ENCODE measurements at places on chromosomes 7 and 10.

- DNase-seq = no peak
Observed at GRCh38 chr7:132098327-132098726, 477.9 kb downstream of the PLXNA4 start.

DNA sequence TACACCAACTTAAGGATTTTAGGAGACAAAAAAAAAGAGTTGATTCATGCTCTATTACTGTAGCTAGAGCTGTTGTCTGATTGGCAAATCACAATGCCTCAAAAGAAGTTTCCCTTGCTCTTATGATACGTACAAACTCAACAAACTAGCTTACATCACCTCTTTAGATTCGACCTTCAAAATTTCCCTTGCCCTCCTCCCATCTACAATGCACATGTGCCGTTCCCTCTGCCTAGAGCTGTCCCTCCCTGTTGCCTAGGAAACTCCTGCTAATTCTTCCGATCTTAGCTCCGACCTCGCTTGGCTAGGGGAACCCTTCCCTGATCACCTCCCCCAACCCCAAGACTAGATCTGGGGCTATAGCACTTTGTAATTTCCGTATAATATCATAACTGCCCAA, 55.4 kb downstream of the MAP3K8 start:
- DNase-seq = no peak

DNA sequence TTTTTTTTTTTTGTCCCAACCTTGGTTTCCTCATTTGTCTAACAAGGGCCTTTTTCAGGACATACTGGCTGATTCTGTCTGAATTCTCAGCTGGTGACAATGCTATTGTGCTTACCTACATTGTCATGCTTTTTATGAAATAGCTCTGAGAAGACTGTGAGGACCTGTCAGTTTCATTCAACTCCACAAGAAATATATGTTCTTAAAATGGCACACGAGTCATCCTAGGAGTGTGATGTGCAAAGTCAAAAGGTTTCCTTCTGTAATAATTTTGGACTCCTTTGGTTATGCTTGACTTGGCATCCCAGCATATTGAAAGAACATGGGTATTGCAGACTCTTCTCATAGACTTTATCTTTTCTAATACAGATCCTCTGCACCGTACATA, 316.0 kb downstream of the GFRA1 start:
- DNase-seq = no peak

- DNase-seq = peak; percentile 52
Observed at GRCh38 chr10:86899670-86900276, 57.6 kb downstream of the MMRN2 start.

DNA sequence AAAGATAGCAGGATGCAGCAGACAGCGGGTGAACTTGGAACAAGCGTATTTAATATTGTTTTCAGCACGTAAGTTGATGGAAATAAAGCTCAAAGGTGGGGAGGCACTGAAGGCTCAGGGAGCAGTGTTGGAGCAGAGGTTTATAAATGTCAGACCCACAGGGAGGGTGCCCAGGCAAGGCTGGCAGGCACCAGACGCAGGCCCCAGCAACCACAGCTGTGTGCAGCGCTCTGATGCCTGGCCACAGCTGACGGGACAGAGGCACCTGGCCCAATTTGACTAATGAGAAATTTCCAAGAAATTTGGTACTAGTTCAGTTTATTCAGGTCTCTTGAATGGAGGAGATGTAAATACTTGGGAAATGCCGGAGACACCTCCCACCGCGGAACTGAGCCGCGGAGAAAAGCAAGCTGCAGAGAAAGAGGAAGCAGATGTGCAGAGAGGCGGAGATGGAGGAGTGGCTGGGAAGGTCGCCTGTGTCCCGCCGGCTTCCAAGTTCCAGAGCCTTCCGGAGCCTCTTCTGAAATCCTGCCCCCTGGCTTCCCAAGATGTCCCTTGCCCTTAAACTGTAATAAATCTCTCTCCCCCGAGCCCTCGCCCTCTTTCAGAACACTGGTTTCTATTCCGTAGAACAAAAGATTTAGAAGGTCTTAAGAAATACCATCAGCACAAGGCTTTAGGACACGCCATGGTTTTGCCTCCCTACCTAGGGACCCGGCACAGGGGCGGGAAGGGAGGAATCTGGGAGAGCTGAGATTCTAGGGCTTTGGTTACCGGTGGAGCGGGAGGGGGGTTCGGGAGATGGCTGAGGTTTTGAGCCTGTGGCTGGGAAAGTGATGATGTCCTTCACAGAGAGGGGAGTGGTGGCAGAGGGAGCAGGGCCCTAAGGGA, 38.4 kb upstream of the PLXNA4 start:
- DNase-seq = peak; percentile 23

GRCh38 chr7:55251911-55252310, 113.2 kb upstream of the LANCL2 start:
- DNase-seq = no peak

DNA sequence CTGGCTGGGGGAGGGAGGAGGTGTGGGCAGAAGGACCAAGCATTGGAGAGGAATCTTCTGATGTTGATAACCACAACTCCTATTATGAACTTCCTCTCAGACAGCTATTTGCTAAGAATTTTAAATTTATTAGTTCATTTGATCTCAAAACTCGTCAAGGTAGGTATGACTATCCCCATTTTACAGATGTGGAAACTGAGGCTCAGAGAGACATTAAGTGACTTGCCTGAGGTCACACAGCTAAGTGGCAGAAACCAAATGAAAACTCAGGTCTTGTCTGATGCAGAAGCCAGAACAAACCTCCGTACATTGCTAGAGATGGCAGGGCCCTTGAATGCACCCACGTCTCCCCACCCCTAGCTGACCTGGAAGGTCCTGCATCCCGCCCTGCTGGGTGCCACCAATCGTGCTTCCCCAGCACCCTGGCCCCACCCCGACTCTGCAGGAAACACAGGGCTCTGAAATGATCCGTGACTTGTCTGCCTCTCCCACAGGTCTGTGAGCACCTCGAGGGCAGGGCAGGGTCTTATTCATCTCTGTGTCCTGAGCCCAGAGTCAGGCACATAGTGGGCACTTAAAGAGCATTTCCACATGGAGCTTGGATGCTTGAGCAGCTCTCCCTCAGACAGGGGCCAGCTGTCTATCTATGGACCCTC, 5.6 kb upstream of the PALD1 start:
- DNase-seq = no peak

- no peak for DNase-seq
Observed at GRCh38 chr10:81915504-81915897, 40.5 kb downstream of the NRG3 start.

- DNase-seq = no peak
Observed at GRCh38 chr7:85567983-85568382, 381.1 kb upstream of the SEMA3D start.

GRCh38 chr7:110888641-110889040, 202.3 kb upstream of the LRRN3 start:
- DNase-seq = no peak

GRCh38 chr7:111931958-111932357, 274.2 kb downstream of the DOCK4 start:
- no peak for DNase-seq

DNA sequence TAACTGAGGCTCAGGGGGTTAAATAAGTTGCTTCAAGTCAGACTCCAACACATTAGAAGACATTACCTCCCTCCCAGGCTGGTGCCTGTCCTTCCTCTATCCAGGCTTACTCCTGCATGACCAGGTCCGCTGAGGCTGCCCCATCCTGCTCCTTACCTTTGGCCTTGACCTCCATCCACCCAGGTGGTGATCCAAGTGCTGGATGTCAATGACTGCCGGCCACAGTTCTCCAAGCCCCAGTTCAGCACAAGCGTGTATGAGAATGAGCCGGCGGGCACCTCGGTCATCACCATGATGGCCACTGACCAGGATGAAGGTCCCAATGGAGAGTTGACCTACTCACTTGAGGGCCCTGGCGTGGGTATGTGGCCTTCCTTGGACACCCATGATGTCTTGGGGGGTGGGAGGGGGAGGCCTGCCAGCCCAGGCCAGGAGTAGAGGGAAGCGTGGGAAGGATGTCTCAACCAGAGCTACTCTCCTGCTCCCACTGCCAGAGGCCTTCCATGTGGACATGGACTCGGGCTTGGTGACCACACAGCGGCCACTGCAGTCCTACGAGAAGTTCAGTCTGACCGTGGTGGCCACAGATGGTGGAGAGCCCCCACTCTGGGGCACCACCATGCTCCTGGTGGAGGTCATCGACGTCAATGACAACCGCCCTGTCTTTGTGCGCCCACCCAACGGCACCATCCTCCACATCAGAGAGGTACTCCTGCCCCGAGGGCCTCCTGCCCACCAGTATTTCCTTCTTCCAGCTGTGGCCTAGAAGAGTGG, 29.6 kb upstream of the VSIR start:
- DNase-seq = no peak

GRCh38 chr7:53768186-53768585, 732.8 kb downstream of the POM121L12 start:
- no peak for DNase-seq

GRCh38 chr7:1666823-1667565, 3.1 kb upstream of the ELFN1 start:
- no peak for DNase-seq

DNA sequence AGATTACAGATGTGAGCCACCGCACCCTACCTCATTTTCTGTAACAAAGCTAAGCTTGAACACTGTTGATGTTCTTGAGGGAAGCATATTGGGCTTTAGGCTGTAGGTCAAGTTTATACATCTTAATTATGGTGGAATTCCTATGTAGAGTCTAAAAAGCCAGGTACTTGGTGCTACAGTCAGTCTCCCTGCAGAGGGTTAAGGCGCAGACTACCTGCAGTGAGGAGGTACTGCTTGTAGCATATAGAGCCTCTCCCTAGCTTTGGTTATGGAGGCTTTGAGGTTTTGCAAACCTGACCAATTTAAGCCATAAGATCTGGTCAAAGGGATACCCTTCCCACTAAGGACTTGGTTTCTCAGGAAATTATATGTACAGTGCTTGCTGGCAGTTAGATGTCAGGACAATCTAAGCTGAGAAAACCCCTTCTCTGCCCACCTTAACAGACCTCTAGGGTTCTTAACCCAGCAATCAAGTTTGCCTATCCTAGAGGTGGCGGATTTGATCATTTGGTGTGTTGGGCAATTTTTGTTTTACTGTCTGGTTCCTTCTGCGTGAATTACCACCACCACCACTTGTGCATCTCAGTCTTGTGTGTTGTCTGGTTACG, 6.0 kb downstream of the PPIA start:
- no peak for DNase-seq

- no peak for DNase-seq
Observed at GRCh38 chr7:69622960-69623359, 24.7 kb downstream of the AUTS2 start.

DNA sequence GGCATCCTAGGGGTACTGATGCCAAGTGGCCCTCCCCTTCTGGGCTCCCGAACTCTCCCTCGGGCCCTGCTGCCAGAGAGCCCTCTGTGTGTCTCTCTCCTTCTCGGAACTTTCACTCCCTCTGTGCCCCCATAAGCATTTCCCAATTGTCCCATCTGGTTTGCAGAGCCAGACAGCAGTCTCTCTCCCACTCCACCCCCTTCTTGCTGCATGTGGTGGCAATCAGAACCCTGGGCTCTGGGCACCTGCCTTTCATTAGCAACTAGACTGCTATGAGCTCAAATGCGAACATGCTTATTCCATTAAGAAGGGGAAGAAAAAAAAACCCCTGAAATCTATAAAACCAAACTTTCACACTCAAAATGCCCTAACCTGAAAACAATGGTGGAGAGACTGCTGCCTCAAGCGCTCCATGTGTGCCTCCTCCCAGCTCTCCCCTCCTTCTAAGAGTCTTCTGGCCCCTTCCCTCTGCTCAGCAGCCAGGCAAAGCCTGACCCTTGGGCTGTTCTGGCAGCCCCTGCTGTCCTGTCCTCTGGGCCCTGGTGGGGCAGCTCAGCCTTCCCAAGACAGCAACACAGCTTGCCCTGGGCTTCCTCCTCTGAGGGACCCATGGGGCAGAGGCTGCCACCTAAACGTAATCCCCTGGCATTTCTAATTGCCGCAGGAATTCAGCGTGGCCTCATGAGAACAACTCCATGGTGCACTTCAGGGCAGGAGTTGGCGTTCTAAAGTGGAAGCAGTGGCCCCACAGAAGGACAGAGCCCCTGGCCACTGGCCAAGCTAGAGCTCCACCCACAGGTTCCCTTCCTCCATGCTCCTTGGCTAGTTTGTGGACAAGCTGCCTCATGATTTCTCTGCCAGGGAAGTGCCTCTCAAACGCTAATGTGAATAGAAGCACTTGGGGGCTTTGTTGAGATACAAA, 415.4 kb downstream of the PLXNA4 start:
- no peak for DNase-seq

- DNase-seq = no peak
Observed at GRCh38 chr10:62268027-62268398, 631 bp downstream of the RTKN2 start.

DNA sequence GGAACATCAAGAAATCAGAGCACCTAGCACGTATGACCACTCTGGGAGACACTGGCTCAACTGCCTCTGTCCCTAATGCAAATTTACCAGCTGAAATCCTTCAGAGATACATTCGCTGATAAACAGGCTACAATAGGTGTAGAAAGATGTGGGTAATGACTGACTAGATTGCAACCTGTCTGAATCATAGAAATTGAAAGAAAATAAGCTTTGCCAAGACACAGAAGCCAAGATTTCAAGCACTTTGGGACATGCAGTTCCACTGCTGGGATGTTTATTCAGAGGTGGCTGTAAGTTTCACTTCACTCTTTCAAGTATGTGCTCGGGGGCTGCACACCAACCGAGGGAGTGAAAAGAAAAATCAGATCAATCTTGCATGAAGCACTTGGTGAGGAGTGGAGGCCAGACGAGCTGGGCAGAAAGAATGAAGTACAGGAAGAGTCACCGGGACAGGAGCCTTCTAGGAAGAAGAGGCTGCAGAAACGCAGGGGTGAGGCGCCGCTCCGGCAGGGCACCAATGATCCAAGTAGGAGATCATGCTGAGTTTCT, 276.7 kb downstream of the PARD3 start:
- DNase-seq = peak; percentile 53

DNA sequence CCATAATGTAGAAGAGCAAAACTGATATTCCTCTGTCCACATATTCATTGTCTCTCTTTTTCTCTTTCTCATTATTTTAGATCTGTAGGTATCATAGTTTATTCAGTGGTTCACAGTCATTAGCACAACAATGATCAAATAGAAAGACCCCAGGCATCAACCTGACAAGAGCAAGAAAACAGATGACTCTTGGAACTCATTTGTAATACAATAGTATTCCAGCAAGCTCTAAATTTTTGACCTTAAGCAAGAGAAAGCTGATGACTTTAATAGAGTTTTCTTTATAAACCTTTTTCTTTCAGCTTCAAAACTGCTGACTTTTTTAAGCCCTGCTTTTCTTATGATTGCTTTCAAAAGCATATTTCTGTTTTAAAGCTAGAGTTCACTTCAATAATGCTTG, 507.5 kb upstream of the SORCS1 start:
- no peak for DNase-seq

GRCh38 chr7:140003913-140004382, 58.8 kb downstream of the PARP12 start:
- DNase-seq = no peak

DNA sequence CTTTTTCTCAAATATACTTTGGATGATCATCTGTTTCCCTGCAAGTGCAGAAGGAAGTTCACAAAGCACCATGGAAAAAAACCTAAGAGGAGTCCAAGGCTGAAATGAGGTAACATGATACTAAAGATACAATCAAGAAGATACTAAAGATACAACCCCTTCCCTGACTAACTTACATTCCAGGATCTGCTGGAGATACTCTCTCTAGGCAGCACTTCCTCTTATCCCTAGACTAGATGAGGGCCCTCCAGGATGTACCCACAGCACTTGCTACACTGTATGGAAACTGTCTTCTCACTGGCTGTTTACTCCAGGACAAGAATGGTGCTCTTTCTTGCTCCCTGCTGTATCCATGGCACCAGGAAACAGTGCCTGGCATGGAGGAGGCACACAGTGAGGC, 116.4 kb upstream of the NFE2L3 start:
- no peak for DNase-seq

GRCh38 chr10:126201603-126202002, 186.7 kb downstream of the ADAM12 start:
- DNase-seq = no peak
